Fibroblast of skin of scalp (primary cell): ENCODE measurements at places on chromosomes 12 and 14.

GRCh38 chr12:111201036-111201435, 167.9 kb downstream of the PHETA1 start:
- no peak for DNase-seq

- no peak for DNase-seq
These were observed 383.8 kb downstream of the NOVA1 start for GRCh38 chr14:26213846-26214575.

DNA sequence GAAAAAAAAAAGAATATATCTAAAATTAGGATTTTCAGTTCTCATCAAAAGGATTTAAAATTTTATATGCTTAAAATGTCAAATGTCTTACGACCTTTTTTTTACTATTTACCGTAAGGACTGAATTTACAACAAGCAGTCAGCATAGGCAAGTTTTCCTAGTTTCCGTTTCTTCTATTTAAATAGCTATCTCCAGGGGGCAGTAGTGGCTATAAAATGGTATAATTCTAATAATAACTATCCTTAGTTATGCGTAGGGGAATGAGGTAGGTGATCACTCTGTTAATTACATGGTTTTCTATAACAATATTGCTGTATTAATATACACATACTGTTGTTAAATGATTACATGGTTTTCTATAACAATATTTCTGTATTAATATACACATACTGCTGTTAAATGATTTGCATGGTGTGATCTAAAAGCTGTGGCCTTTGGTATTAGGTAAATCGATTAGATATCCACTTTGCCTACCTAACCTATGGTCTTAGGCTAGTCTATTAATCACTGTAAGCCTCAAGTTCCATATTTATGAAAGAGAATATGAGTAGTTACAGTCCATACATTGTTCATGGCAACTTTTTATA, 217.7 kb upstream of the PDZRN4 start:
- no peak for DNase-seq

DNA sequence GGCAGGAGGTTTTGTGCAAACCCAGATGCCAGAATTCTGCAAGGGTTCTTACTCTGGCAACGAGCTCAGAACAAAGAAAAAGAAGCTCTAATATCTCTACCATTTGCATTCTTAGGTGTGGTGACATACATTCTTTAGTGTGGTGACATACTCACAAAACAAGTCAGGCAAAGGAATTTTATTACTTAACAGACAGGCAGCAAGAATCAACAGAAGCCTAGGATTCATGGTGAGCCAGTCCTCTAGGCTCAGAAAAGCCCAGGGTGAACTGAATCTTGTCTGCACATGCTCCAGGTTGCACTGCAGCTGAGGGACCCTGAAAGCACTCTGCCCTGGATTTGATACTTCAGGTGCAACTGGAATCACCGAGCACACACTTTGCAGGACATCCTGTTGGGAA, 122.4 kb upstream of the PTPRQ start:
- DNase-seq = peak; percentile 14

- no peak for DNase-seq
These were observed 556 bp upstream of the PGF start for GRCh38 chr14:74956027-74956279.

- DNase-seq = no peak
These were observed 55.5 kb upstream of the BCAT1 start for GRCh38 chr12:25004447-25004846.

- peak; percentile 15 for DNase-seq
These were observed 5.5 kb downstream of the SETD3 start for GRCh38 chr14:99475179-99475578.

- DNase-seq = no peak
These were observed 258.6 kb upstream of the NPAS3 start for GRCh38 chr14:32679927-32680612.

DNA sequence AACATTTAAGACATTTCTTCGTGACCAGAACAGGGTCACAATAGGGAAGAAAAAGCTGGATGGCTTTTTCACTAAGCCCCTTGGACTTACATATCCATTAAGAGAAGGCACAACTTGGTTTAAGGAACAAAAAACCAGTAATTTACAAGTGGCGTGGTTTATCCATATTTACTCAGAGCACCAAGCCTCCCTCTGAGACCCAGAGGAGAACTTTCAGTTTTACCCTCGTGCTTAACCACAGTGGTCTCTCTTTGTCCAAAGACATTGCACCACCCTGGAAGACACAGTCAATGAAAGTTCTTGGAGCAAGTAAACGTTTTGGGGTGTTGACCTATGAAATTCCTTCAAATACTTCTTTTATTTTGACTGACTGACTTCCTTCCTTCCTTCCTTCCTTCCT, 52.5 kb downstream of the SSPN start:
- no peak for DNase-seq

- DNase-seq = no peak
These were observed 243.0 kb upstream of the DIO3 start for GRCh38 chr14:101318271-101318670.

- no peak for DNase-seq
These were observed 34.6 kb upstream of the PCNX1 start for GRCh38 chr14:70872678-70873020.

DNA sequence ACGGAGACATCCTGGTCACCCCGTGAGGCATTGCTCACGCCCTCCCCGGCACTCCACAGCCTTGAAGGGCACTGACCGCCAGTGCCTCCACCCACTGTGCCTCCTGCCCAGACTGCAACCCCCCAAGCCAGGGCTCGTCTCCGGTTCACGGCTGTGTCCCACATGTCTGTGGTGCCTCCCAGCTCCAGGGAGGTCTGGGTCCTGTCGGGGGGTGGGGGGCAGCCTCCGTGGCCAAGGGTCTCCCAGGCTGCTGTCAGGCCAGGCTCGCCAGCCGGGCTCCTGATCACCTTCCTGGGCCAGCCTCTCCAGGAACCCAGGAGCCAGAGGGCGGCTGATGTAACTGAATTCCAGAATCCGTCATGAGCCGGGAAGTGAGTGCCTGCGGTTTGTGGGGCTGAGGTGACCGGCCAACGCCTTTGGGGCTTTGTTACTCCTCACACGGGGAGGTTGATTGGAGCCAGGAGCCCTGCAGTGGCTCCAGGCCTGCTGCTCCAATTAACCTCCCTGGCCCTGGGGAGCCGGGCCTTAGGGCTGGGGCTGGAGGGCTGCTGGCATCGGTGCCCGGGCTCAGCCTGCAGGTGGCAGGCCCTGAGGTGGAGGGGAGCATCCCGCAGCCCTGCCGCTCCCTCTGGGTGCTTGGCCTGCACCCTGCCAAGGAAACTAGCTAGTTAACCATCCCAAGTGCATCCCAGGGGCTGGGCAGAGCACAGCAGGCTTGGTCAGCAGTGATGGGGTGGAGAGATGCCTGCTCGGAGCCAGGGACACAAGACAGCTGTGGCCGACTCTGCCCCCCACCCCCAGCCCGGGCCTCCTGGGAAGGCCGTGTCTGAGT, 36.4 kb upstream of the FBRSL1 start:
- DNase-seq = peak; percentile 84
